T-helper 1 cell (primary cell): ENCODE measurements at places on chromosomes 11 and 22.

GRCh38 chr11:6746626-6747025 is 25.1 kb downstream of the OR2AG2 start:
- DNase-seq: no peak

- no peak for DNase-seq
These were observed 12.9 kb downstream of the RIBC2 start for GRCh38 chr22:45426387-45426786.

- DNase-seq: no peak
These were observed 1.1 kb downstream of the GRIA4 start for GRCh38 chr11:105610871-105611571.

DNA sequence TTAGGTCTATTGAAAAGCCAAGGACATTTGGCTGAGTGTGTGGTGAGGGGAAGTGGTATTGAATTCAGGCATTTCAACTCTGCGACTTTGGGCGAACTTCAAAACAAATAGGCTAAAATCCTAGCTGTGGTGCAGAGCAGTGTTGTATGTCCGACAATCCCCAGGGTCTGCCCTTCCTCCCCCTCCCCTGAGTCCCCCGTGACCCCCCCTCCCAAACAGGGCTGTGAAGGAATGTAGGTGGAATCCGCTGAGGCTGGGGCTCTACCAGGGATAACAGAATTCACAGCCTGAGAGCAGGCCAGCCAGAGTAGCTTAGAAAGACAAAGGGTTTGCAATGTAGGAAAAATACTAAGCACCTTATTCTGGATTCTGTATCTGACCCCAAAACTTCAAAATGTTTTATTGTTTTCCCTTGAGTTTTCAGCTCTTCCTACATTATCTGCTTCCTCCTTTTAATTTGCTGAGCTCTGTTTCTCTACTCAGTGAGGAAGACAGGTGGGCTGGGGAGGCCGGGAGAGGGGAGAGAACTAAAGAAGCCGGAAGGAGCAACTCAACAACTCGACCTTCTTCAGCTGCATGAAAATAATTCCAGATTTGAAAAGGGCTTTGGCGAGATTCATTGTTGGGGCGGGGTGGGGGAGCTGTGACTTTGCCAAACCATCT is 315.2 kb downstream of the BLID start:
- no peak for DNase-seq

GRCh38 chr22:47166446-47167016 is 404.1 kb downstream of the TBC1D22A start:
- DNase-seq: no peak

DNA sequence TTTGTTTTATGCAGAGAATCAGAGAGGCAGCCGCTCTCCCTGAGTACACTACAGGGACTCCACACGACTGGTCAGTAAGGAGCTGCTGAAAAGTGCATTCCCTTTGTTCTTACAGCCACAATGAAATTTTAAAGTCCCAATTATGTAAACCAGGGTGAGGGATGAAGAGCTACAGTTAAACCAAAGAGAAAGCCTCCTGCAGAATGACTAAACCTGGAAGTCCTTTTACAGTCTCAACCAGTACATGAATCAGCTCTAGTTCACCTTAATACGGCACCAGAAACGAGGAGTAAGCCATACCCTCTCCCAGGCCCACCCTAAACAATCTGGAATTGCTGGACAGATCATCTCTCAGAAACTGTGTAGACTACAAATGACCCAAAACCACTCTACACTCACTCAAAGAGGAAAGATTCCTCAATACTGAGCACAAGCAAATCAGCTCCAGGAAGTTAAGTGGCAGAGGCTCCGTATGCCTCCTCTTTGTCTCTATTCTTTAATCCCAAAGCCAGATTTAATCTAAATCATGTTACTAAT is 113.1 kb downstream of the RBFOX2 start:
- no peak for DNase-seq

- no peak for DNase-seq
These were observed 398.6 kb upstream of the ANO5 start for GRCh38 chr11:21794306-21794705.

GRCh38 chr22:28244757-28245156 is 325.7 kb upstream of the PITPNB start:
- no peak for DNase-seq

- DNase-seq: no peak
These were observed 3.6 kb downstream of the FAT3 start for GRCh38 chr11:92227959-92228935.

DNA sequence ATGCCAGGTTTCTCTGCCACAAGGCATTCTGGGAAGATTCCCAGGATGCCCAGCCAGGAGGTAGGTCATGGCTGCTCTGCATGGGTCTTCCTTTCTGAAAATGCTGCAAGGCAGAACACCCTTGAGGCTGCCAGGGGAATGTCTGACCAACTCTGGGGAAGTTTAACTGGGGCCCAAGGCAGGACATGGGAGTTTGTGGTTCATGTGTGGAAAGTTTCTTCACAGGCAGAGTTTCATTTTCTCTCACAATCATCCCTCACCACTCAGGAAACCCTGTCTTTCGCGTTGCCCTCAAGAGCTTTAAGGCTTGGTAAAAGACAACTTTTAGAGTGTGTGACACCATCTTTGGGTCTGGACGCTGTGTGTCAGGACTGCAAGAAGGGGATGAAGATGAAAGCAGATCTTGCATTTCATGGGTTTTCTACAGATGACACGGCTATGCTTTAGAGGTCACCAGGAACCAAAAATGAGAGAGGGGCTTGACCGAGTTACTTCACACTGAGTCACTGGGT is 133.5 kb downstream of the CD44 start:
- no peak for DNase-seq

DNA sequence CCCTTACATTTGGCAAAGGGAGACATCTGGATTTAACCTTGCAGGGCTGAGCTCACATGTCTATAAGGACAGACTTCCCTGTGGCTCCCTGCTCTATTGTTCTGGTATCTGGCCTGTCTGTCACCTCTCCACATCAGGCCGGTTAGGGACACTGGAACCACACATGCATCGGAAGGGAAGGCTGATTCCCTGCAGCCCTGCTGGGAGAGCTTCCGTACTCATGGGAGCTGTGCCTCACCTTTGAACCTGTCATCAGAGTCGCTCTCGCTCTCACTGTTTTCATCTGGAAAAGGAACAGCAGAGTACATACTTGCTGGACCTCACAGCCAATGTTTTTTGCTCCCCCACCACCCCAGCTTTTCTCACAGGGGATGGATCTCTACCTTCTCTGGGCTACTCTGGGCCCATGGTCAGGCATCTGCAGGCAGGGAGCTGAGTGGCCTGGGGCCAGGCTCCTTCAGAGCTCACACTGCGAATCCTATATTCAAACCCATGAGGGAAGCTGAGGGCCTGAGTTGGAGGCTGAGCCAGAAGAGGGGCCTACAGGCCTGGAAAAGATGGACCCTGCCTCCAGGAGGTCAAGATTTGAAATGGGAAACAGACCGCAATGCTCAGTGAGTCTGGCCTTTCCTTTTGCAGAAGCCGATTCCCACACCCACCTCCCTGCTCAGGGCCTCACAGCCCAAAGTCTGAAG is 31.3 kb downstream of the RPL27A start:
- DNase-seq: no peak

- no peak for DNase-seq
These were observed 663.0 kb downstream of the KCNA4 start for GRCh38 chr11:29353833-29354232.

DNA sequence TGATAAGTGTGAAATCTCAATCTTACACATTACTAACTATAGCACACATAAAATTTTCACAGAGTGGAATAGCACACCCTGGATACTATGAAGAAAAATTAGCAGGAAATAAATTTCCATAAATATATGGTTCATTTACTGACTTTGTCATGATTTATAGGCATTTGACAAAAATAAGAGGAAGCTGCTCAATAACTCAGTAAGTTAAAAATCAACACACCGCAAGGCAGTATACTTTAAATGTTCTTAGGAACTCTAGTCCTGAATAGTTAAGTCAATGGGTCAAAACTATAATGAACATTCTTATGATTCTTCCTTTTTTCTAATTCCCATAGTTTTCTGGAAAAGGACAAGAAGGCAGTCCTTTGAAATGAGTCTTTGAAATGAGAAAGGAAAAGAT is 1557.8 kb upstream of the RAG2 start:
- DNase-seq: no peak

DNA sequence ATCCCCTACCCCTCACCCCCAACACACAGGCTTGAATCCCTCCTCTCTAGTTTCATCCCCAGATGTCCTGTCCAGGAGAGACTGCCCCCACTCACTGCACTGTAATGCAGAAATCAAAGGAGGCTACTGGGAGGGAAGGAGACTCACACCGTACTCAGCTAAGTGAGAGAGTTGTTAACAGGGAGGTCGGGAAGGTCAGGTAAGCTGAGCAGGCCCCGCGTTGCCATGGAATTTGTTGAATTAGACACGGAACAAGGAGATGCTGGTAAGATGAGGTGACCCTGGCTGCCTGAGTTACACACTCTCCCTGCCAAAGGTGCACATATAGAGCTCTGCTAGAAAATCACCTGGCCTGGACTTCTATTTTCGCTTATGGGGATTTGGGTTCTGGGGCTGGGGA is 197.9 kb downstream of the NXPE2 start:
- no peak for DNase-seq

- no peak for DNase-seq
These were observed 76.4 kb downstream of the GGTLC2 start for GRCh38 chr22:22720724-22721261.

GRCh38 chr11:35126879-35127581 is 11.9 kb upstream of the CD44 start:
- no peak for DNase-seq

GRCh38 chr11:86442827-86443226 is 68.1 kb downstream of the CCDC81 start:
- DNase-seq: no peak

DNA sequence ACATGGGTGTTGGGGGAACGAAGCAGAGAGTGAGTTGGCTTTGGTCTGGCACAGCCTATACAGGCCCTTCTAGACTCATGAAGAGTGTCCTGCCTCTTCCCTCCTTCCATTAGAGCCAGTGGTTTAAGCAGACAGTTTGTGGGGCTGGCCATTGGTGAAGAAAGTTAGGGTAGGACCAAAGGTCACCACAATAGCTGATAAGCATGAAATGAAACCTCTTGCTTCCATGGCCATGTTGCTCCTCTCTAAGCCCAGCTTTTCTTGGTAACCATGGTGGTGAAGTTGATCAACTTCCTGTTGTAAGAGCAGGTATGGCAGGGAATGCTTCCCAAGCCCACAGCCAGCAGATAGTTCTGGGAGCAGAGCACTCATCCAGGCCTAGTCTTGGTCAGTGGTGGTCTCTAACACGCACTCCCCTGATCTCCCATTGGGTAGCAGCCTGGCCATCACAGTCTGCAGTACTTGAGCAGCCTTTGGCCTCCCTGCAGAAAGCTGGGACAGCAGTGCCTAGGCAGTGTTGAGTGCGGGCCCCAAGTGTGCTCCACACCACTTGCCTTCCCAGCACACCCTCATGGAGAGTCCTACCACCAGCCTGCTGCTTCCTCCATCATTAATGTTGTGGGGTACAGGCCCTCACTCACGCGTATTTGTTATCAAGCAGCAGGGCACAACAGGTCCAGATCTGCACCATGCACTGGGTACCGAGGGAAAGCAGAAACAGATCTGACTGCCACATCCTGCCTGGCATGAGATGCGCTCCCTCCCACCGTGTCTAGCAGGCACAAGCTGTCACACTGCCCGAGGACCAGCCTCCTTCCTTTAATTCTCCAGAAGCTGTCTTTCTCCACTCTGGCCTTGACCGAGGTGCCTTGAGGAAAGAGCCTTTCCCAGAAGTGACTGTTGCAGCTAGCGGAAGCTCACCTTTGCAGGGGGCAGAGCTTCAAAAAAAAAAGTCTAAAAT is 65.8 kb upstream of the SUSD2 start:
- no peak for DNase-seq

DNA sequence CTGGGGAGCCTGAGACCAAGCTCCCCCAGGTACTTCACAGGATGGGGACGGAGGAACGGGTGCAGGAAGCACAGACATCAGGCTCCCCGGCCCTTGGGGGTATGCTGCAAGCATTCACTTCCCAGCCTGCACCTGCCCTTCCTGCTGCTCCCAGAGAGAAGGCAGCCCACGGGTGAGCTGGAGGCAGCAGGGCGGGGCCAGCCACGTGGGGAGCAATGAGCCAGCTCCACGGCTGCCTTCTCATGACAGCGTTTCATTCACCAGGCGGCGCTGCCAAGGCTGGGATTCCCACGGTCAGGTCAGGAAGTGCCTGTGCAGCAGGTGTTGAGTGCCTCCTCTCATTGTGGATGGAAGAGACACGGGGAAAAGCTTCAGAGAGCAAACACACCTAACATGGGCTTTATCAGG is 14.5 kb upstream of the PHLDA2 start:
- DNase-seq: no peak

DNA sequence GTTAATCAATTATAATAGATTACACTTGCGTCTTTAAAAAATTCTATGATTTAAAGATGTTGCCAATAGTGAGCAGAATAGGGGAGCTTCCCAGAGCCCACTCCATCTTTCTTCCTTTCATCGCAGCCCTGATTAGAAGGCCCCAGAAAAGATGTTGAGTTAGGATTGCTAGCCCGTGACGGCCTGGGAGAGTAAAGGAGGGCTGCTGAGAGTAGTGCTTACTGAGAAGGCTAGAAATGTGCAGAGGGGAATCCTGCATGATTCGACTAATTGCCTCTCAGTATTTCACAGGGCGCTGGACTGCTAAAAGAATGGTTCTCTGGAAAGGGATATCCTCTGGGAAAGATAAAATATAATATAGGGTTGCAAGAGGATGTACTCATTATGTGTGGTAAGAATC is 160.5 kb downstream of the C11orf87 start:
- DNase-seq: no peak

GRCh38 chr11:12241971-12242672 is 131.7 kb downstream of the MICAL2 start:
- no peak for DNase-seq

- no peak for DNase-seq
These were observed 59.3 kb downstream of the GGTLC2 start for GRCh38 chr22:22703715-22704114.

DNA sequence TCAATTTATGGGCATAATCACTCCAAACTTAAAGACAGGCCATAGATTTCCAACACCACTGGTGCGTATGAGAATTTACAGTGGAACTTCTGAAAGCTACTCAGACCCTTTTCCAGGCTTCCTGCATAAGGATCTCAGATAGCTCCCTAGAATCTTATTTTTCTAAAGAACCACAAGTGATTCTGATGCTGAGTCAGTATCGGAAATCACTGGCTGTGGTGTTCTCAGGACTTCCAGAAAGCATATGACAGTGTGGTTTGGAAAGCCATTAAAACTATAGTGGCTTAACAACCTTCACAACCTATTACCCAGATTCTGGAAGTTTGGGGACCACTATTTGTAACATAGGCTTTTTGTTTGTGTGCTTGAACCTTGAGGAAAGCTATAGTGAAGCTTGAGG is 756.0 kb downstream of the DLG2 start:
- no peak for DNase-seq

- no peak for DNase-seq
These were observed 593.2 kb downstream of the INSC start for GRCh38 chr11:15707971-15708370.
